ENCODE measurements at places on chromosomes 3 and 15. TPM values are rescaled to one million over a fixed set of nuclear protein-coding genes. Genes with fewer than 3 reads are reported as not detected.

The IQCB1 gene
- 42.2 TPM for total RNA-seq

The SATB1 gene
- total RNA-seq: 962 TPM

- no peak overlapping the region for H3K27ac ChIP-seq
- H3K27me3 ChIP-seq: peaks cover 27% of the 10 kb centered on the region
- H3K4me1 ChIP-seq: no peaks in the 10 kb centered on the region
- H3K36me3 ChIP-seq: no peaks in the 10 kb centered on the region
- DNase-seq: no peak
Observed at GRCh38 chr15:38373016-38373415, 80.9 kb upstream of the FAM98B start.

DNA sequence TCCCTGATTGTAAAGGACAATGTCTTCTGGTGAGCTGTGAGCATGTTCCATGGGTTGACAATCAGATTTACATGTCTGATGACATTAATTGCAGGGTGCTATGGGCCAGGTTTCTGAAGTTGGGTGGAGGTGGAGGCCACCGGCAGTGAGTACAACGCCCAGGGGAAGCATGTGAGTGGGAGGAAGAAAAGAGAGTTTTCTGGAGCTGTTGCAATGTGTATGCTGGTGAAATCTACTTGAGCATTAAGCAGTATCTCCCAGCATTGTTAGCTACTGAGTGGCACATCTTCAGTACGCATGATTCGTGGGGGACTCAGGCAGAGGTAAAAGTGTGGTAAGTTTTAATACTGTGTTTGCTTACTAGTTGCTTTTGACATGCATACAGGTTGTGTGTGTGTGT, 26.6 kb downstream of the TMEM45A start:
- no peaks in the 10 kb centered on the region for H3K27me3 ChIP-seq
- DNase-seq: no peak
- no peak overlapping the region for H3K27ac ChIP-seq
- no peaks in the 10 kb centered on the region for H3K4me1 ChIP-seq

GRCh38 chr15:38369936-38370478, 83.9 kb upstream of the FAM98B start:
- no peak overlapping the region for H3K27ac ChIP-seq
- peaks cover 26% of the 10 kb centered on the region for H3K27me3 ChIP-seq
- DNase-seq: no peak
- H3K4me1 ChIP-seq: no peaks in the 10 kb centered on the region
- H3K36me3 ChIP-seq: no peaks in the 10 kb centered on the region

- H3K27me3 ChIP-seq: peaks cover 65% of the 10 kb centered on the region
- H3K4me1 ChIP-seq: peaks cover 8% of the 10 kb centered on the region
- no peak overlapping the region for H3K27ac ChIP-seq
- DNase-seq: no peak
- no peak overlapping the region for H3K4me3 ChIP-seq
- H3K36me3 ChIP-seq: peaks cover 1% of the 10 kb centered on the region
Observed at GRCh38 chr3:197317250-197317963, 19.0 kb upstream of the DLG1 start.

DNA sequence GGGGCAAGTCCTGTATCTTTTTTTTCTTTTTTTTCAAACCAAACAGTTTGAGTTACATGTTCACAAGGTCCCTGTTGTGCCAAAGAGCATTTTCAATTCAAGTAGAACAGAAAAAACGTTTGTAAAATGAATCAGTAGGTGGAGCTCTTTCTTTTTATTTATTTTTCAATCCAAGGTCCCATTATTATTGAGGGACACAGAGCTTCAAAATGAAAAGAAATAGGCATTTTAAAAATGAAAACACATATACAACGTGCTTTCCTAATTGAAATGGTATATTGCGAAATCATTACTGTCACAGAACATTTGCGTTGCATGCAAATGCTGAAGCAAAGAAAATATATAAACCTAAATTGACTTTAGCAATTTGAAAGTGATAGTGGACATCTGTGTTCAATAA, 711.0 kb downstream of the MECOM start:
- H3K27me3 ChIP-seq: no peaks in the 10 kb centered on the region
- no peak overlapping the region for H3K27ac ChIP-seq
- H3K4me1 ChIP-seq: no peaks in the 10 kb centered on the region
- H3K36me3 ChIP-seq: no peaks in the 10 kb centered on the region
- H3K4me3 ChIP-seq: no peak overlapping the region

All from activated T-cell treated with anti-CD3 and anti-CD28 coated beads, Interleukin-2, amount 50 U/mL, for 72 hours (primary cell).